ENCODE measurements at places on chromosomes 1 and 21.

GRCh38 chr1:86906419-86906818 is 7.5 kb downstream of the SELENOF start:
- no peak for DNase-seq

DNA sequence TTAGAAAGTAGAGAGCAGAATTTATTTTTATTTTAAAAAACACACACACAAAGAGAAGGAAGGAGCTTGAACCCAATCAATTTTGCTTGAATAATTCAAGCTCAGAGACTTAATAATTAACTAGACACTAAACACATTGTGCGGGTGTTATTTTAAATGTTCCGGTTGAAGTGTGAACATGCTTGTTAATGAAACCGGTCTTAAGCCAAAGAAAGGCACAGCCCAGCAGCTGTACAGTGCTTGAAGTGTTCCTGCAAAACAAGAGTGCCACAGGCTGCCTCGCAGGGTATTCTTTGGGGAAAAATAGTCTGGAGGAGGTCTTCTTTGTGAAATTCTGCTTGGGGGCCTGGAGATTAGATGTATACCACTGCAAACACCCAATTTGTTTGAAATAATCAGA is 2.2 kb upstream of the CDC42BPA start:
- no peak for DNase-seq

DNA sequence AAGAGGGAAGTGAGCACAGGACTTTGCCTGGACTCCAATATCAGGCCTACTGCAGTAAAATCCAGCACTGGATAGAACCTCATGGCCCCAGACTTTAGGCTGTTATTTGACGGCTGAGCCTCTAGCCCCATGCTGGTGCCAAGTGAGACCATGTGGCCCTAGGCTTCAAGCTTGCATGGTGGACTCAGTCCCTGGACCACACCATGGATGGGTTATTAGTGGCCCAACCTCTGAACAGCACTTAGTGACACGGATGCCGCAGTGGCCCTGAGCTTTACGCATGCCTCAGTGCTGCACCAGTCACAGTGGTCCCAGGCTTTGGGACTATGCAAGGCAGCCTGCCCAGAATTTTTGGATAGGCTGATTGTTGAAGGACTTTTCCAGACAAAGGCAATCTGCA is 13.0 kb downstream of the IFI44L start:
- no peak for DNase-seq

DNA sequence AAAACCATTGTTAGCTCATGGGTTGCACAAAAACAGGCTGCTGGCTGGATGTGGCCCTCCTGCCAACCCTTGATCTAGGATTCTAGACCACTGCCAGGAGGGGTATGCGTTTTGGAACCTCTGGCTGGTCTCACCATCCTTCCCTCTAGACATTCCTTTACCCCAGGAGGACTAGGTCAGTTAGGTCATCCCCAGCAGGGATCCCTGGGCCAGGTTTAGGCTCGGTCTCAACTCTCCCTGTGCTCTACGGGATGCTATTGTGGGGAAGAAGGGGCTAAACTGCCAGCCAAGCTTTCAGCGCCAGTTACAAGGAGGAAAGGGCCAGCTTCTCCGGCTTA is 22.7 kb downstream of the SLC2A1 start:
- DNase-seq = no peak

DNA sequence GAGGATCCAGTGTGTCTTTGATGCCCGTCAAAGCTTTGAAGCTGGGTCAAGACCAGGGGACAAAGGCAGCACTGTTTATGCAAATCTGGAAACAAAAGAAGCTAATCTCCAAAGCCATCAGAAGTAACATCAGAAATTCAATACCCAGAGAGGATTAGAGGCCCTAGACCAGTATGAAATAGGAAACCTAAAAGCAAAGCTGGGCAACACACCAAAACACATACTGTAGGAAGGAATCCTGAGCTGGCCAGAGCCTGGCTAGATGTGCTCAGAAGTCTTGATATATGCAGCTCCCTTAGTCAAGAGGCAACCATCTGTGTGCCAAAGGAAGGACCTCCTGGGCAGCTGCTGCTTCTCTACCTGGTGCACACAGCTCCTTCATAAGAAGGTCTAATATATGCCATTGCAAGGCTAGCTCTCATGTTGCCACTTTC is 12.3 kb downstream of the COLGALT2 start:
- DNase-seq = no peak

GRCh38 chr21:46215436-46216131 is 13.0 kb downstream of the LSS start:
- DNase-seq = no peak

DNA sequence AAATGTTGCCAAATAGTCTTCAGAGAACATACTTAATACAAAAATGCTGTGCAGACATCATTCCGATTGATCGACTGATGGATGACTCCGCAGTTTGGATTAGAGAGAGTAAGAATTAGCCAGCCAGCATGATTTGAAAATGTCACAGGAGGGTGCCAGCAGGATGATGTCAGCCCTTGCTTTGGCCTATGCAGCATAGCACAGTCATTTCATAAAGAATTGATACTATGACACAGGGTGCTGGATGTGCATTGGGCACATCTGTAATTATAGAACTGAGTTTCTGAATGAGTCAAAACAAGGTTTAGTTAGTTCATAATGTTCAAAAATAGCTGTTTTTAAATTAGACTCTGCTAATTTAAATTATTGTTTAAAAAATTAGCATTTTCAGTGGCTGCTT is 21.6 kb upstream of the TRAF5 start:
- DNase-seq = no peak

Measured in kidney glomerular epithelial cell (primary cell).